ENCODE measurements at places on chromosomes 13 and 19. TPM values are rescaled to one million over a fixed set of nuclear protein-coding genes. Genes with fewer than 3 reads are reported as not detected.

DNA sequence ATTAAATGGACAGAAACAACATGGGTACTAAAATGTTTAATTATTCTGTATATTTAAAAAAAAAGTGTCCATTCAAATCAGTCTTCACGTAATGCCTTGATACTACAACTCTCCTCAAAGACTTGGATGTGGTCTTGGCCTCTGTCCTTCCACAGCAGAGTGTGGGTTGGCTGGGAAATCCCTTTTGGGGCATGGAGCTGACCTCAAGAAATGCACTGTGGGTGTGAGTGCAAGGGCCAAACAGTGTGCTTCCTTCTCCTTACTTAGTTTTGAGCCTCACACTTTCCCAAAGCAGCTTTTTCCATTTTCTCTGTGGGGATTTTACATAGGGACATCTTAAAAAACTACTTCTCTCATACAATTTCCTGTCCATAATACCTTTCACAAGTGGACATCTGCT, 607.4 kb downstream of the EFNB2 start:
- no peak for DNase-seq

The CAPN12 gene
- 8.0 TPM for total RNA-seq

The DMPK gene
- total RNA-seq, result 24.0 TPM

The ZNF132 gene
- 5.2 TPM for total RNA-seq

The ATP8B3 gene
- total RNA-seq, result 6.0 TPM
